ENCODE measurements at places on chromosomes 3 and 15. TPM values are rescaled to one million over a fixed set of nuclear protein-coding genes. Genes with fewer than 3 reads are reported as not detected.
A peak's percentile ranks its signal among the peaks of the same experiment; 100 is the strongest.

DNA sequence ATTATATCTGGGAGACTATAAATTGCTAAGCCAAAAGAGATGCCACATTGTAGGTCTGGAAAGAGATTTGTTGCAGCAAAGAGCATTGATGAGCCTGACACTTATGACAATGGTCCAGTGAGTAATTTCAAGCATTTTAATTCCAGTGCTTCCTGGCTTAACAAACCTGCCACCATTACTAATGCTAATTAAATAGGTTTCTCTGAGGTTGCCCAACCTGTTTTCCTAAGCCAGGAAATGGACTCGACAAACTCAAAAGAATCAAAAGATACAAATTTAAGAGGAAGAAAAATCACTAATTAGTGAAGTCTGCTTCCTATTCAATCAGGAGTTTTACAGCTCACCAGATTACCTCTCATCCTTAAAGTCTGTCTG lies 36.7 kb upstream of the CTDSPL start:
- no peak for DNase-seq

GRCh38 chr3:69770219-69770618 lies 31.0 kb downstream of the MITF start:
- DNase-seq = no peak

DNA sequence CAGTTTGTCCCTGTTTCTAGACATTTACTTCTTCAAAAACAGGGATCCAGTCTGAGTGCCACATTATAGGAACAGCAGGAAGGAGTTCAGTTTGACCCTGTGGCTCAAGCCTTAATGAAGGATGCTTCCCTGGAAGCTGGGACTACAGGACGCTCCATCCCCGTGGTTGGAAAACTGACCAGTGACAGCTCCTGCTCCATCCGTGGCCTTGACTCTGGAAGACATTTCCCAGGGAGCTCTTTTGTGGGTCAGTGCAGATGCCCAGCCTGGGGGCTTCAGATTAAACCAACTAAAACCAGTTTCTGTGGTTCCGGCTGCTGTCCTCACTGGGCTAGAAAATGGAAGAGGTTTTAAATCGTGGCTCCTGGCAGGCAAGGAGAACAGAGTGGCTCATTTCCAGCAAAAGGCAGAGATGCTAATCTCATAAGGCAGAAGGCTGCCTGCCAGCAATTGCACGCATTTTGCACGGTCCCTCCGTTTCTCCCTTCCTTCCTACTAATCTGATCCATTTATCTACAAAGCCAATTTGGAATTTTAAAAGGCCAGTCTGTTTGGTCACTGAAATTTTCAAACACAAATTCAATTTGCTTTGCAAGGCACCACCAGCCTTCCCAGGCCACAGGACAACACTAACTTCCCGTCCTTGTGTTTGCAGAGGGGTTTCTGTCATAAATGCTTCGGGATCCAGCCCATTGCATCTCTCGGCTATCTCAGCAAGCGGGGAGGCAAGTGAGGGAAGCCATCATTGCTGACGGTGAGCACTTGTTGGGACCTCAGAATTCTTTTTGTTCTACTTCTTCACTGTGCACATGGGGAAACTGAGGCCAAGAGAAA lies 6.2 kb upstream of the SSUH2 start:
- DNase-seq = no peak

- no peak for DNase-seq
These were observed 27.8 kb upstream of the AZI2 start for GRCh38 chr3:28376424-28376823.

DNA sequence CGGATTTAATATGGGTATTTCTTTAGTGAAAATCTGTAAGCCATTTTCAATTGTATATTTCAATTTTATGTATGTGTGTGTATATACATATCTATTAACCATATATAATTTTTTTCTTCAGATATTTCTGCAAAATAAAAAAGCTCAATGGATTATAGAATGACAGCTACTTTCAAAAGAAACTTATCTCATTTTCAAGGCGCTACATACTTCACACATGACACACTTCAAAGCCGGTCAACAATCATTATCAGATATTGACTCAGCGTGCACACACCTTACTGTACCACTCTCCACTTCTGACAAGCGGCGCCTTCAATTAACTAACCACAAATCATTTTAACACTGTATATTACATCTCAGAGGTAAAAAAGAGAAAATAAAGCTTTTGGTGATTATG lies 39.6 kb downstream of the ATP13A3 start:
- DNase-seq = no peak

- DNase-seq = no peak
These were observed 85.4 kb upstream of the ABHD2 start for GRCh38 chr15:89002830-89003229.

Gene XCR1
- total RNA-seq = not detected

DNA sequence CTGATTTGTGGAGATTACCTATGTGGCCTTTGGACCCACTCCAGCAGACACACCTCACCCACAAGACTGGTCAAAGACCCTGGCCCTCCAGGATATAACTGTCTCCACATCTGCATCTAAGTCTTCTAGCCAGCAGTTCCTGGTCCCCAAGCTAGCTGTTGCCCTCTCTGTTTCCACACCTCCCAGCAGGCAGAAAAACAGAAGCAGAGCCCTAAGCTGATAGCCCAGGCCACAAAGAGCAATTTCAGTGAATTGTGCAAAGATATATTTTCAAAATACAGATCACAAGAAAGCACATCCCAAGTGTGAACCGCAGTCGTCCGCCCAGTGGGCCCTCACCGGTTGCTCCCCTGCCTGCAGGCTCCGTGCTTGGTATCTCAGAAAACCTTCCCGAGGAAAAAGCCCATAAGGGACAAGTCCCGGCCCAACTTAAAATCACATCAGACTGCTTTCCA lies 2.6 kb downstream of the TNIK start:
- DNase-seq = no peak

DNA sequence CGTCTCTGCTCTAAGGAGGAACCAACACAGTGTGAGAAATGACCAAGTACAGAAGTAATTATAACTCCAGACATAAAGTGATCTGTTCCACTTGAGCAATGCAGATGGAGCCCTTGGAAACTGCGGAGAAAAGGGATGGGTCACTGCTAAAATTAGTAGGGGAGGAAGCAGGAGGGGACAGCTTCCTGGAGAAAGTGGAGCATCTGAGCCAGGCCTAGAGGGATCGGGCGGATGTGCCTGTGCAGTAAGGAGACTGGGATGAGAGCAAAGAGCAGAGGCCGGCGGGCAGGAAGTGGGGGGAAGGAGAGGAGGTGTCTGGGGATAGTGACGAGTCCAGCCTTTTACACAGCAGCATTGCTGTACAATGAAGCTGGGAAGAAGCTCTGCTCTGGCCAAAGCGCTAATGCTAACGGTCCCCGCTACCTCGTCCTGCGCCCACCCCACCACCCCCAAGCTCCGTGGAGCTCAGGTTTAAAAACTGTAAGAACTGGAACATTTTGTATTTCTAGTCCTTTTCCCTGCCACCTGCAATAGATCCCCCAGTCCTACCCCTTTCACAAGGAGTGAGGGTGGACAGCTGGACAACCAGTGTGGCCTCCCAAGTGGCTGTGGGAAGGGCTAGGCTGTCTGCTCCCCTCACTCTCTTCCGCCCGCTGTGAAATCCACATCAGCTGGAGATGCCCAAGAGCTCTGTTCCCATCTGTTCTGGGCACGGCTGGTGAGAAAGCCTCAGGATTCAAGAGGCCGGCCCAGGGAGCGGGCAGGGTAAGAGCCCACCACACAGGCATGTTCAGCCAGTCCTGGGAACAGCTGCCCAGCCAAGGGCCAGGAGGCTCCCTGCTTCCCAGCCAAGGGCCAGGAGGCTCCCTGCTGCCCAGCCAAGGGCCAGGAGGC lies 53.0 kb upstream of the HES1 start:
- DNase-seq = no peak

DNA sequence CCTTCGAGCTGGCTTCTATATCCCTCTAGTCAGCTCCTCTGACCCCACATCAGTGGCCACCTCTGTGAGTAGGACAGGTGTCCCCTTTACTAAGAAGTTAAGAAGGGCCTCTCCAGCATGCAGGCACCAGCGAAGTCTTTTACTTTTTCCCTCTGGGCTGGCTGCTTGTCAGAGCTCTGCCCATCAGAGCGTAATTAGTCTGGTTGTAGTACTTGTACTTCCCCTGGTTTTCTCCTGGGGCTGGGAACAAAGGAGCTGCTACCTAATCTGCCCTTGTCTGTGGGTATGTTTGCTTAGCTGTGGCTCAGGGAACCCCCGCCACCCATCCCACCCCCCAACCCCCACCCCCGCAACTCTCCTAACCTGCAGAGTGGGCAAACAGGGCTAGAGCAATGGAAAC lies 27.4 kb upstream of the ALPK3 start:
- DNase-seq = no peak

GRCh38 chr15:51390966-51391422 lies 49.5 kb downstream of the GLDN start:
- no peak for DNase-seq

GRCh38 chr3:157375342-157375986 lies 61.2 kb upstream of the PTX3 start:
- no peak for DNase-seq

GRCh38 chr3:171459137-171459941 lies 866 bp downstream of the TNIK start:
- DNase-seq = peak; percentile 21

DNA sequence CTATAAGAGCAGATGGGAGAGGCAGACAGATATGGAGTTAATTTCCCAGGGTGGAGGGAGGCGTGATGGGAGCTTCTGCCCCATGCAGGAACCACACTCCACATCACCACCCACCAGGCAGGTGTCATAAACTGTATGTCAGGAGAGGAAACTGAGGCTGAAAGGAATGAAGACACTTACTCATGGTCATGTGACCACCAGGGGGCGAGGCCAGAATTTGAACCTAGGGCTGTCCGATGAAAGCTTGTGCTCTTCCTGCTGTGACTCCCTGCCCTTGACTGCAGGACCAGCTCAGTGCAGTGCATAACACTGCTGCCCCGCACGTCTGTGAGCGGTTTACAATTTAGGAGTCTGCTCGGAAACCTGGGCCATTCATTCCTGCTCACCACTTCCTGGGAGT lies 28.8 kb downstream of the NUP210 start:
- DNase-seq = no peak

DNA sequence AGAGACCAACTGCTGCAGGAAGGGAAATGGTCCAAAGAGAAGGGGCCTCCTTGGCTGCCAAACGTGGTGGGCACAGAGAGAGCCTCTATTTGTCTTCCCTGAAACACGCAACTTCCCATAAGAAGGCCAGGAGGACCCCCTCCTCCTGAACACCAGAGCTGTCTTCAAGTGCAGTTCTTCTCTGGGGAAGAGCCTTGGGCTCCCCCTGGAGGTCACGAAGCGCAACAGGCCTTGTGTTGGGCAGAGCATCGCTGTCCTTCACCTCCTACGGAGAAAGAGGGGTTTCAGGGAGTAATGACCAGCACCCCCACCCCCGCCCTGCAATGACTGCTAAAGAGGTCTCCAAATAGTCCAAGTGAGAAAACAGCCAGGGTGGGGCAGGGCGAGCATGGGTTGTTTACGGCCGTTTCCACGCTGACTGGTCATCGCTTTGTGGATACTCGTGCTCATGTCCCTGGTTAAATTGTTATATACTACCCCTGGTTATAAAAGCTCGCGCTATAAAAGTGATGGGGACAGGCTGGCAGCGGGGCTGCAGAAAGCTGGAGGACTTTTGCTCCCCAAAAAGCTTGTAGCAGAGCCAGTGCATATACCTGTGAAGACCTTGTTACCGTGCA lies 397.5 kb upstream of the ATP10A start:
- DNase-seq = peak; percentile 8

Gene TMA7
- total RNA-seq = 83.0 TPM

DNA sequence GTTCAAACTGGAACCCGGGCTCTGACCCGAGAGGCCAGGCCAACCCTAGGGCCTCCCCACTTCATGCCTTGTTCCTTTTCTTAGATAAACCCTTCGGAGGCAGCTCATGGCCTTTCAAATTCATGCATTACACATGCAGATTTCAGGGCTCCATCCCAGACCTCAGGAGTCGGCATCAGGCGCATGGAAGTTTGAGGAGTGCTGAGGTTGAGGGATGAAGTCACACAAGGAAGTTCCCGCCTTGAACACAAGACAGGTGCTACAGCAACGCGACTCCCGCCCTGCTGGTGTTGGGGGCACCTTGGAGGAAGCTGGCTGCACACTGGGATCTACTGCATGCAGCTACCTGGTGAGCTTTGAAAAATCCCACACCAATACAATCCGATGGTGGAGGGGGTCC lies 245.2 kb upstream of the LYSMD4 start:
- no peak for DNase-seq

- no peak for DNase-seq
These were observed 368.9 kb upstream of the ONECUT1 start for GRCh38 chr15:53158995-53159394.

GRCh38 chr3:196968233-196969133 lies at the start of gene PIGZ:
Gene PIGZ (minus strand): TSS chr3:196968833. CDS start chr3:196952031, 16,802 bp downstream.
- peak; percentile 80 for DNase-seq

Gene SI
- 0.18 TPM for total RNA-seq

GRCh38 chr3:160665784-160666526 lies 11.0 kb upstream of the ARL14 start:
- DNase-seq = no peak

DNA sequence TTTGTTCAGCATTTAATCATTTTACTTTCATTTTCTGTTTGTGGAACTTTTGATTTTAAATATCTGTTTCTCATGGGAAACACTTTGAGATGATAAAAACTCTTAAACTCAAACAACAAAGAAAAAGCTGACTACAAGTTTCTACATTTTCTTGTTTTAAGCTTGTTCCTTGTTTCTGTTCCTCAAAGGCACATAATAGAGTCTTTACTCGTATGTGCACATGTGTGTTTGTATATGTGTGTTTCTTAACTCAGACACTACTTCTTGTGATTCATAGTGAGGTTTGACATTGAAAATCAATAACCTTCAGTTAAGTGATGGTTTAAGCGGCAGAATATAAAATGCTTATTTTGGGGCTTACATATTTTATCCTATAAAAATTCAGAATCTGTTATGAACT lies 786.7 kb upstream of the EPHA6 start:
- DNase-seq = no peak

Gene COMMD2
- total RNA-seq = 56.2 TPM

- DNase-seq = no peak
These were observed 76.8 kb downstream of the LARS2 start for GRCh38 chr3:45465192-45465591.

DNA sequence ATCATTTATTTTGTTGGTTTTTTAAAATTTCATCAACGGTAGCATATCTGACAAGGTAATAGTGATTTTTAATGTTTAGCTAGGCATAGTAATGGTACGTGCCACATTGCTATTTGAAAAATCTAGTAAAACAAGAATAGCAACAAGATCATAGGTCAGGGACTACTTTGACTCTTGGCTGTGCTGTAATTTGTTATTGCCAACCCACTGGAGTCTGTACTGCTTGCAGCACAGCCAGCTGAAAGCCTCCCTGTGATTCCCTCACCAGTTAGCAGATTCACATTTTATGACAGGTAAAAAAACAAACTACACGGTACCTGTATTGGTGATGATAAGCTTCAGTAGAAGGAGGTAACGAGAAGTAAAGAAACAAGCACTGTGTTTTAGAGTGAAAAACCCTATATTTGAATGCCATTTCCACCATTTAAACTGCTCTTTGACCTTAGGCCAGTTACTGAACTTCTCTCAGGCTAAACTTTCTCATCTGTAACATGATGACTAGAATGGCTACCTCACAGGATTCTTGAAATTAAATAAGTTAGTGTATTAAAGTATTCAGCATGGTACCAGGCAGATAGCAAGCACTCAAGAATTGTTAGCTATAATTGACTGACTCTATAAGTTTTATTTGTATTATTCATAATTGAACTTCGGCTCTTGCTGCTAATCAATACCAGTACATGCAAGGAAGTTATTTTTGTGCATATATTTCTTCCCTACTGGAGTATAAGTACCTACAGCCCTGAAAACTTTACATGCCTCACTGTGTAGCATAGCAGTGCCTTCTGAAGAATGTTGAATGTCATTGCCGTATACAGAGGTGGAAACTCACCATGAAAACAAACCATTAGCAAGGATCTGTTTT lies 16.1 kb downstream of the FILIP1L start:
- no peak for DNase-seq

- no peak for DNase-seq
These were observed 692.9 kb downstream of the ZPLD1 start for GRCh38 chr3:103127737-103128136.

Gene SPATA12
- not detected for total RNA-seq

All from cerebellum (tissue), 4 donors.